ENCODE measurements at places on chromosomes 2 and 18. TPM values are rescaled to one million over a fixed set of nuclear protein-coding genes. Genes with fewer than 3 reads are reported as not detected.

DNA sequence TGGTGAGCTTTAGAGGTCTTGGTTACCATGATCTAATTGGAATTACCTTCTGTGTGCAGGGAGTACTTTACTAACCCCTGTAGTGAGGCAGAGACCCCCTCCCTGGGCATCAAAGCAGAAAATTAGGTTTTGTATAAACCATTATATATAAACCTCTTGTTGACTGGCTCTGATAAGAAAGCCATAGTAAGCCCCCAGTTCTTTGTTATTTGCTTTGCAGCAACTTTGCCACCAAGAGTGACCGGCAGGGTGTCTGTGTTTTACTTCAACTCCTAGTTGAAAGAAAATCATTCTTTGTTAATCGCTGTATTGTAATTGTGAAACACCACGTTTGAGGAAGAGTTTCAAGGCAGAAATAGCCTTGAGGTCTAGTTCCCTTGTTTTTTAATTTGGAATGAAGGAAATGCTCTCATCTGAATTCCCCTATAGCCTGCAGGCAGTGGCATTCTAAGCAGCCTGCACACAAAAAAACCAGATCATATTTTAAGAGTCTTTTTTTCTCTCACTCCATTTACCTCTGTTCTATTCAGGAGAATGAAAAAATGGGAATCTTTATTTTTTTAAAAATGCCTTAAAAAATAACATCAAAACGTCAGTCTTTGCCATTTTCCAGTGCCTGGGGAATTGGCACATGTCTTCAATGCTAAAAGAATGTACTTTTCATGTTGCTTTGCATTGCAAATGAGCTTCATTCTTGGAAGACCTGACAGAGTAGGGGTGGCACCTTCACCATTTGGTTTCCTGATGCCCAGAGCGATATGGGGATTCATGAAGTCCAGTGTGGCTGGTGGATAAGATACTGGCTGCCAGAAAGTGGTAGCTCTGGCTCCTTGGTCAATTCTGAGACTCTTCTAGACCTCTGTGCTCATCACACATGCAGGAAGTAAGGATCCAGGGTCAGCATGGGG is 338.1 kb downstream of the SLC4A3 start:
- H3K4me3 ChIP-seq: no peak overlapping the region
- H3K4me1 ChIP-seq: no peaks in the 10 kb centered on the region
- H3K27me3 ChIP-seq: no peaks in the 10 kb centered on the region
- H3K36me3 ChIP-seq: no peaks in the 10 kb centered on the region

SPC25 gene
- total RNA-seq: 2.4 TPM

STARD7 gene
- 60.0 TPM for total RNA-seq

GRCh38 chr2:73175663-73176204 is 26.6 kb upstream of the NOTO start:
- H3K27ac ChIP-seq: no peak overlapping the region
- peak overlapping the region; percentile 23 for H3K4me3 ChIP-seq
- H3K36me3 ChIP-seq: no peaks in the 10 kb centered on the region
- peaks cover 2% of the 10 kb centered on the region for H3K4me1 ChIP-seq
- H3K27me3 ChIP-seq: no peaks in the 10 kb centered on the region

- H3K4me1 ChIP-seq: no peaks in the 10 kb centered on the region
- H3K27ac ChIP-seq: no peak overlapping the region
- DNase-seq: no peak
- no peaks in the 10 kb centered on the region for H3K27me3 ChIP-seq
- H3K36me3 ChIP-seq: no peaks in the 10 kb centered on the region
Measured at GRCh38 chr2:100752628-100753333, 67.2 kb upstream of the NPAS2 start.

REG3A gene
- total RNA-seq: 0.41 TPM

GRCh38 chr2:60516383-60516811 is 37.1 kb downstream of the BCL11A start:
- no peaks in the 10 kb centered on the region for H3K4me1 ChIP-seq
- H3K36me3 ChIP-seq: no peaks in the 10 kb centered on the region
- DNase-seq: no peak
- H3K27me3 ChIP-seq: no peaks in the 10 kb centered on the region
- H3K27ac ChIP-seq: no peak overlapping the region

DNA sequence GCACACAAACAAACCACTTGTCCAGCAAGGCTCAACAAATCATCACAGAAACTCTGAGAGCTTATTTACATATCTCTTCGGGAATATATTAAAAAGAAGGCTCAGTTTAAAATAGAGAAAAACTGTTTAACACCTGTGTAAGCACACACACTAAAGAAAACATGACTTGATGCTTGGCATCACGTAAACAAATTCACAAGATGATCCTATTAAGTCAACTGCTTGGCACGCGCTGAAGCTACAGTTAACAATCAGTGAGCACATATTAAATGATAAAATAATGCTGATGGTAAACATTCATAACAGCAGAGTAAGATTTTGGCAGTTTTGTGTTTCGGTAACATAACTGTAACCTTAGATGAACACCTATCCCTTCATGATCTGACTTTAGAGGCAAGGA is 4.3 kb upstream of the HES6 start:
- H3K4me1 ChIP-seq: peaks cover 2% of the 10 kb centered on the region
- H3K4me3 ChIP-seq: no peak overlapping the region
- H3K27ac ChIP-seq: no peak overlapping the region

GRCh38 chr18:57030417-57030816 is 116.5 kb upstream of the BOD1L2 start:
- no peak overlapping the region for H3K4me3 ChIP-seq
- no peak for DNase-seq
- no peaks in the 10 kb centered on the region for H3K4me1 ChIP-seq

DNA sequence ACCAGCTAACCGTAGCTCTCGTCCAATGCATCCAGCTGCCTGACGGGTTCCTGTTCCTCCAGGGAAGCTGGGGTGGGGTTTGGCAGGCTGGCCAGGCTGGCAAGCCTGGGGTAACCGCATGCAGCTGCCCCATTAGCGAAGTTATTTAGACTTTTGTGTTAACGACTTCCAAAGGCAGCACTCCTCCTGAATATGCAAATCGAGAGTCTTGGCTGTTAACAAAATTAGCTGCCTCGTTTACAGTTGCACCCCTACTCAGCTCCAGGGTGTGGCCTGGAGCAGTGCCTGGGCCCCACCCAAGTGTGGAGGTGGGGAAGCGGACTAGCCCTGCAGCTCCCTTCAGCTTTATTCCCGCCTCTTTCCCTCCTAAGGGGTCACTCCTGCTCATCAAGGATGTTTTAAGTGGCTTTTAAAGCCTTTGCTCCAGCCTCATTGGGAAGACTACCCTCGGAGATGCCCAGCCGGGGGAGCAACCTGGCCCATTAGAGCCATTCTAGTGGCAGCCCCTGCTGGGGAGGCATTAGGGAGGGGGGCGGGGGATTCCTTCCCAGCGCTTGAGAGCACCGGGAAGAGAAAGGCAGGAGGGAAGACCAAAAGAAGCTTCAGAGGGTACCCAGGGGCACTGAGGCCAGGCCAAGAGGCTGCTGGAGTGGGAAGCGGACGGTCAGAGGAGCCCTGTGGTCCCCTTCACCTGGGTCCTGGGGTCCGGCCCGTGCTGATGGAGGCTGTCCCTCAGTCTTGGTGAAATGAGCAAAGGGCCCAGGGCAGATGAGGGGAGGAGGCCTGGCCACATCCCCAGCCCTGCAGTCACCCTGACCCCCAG is 204.1 kb downstream of the CELF4 start:
- H3K4me1 ChIP-seq: peaks cover 2% of the 10 kb centered on the region
- no peak for DNase-seq
- no peaks in the 10 kb centered on the region for H3K36me3 ChIP-seq
- no peak overlapping the region for H3K27ac ChIP-seq
- H3K4me3 ChIP-seq: no peak overlapping the region

Measured in ovary (tissue), 10 donors.